ENCODE measurements at places on chromosomes 16 and 17.

GRCh38 chr17:44548376-44549230, 8.7 kb upstream of the FZD2 start:
- DNase-seq, result no peak

GRCh38 chr17:2230877-2231276, 72.7 kb downstream of the SMG6 start:
- DNase-seq, result no peak

DNA sequence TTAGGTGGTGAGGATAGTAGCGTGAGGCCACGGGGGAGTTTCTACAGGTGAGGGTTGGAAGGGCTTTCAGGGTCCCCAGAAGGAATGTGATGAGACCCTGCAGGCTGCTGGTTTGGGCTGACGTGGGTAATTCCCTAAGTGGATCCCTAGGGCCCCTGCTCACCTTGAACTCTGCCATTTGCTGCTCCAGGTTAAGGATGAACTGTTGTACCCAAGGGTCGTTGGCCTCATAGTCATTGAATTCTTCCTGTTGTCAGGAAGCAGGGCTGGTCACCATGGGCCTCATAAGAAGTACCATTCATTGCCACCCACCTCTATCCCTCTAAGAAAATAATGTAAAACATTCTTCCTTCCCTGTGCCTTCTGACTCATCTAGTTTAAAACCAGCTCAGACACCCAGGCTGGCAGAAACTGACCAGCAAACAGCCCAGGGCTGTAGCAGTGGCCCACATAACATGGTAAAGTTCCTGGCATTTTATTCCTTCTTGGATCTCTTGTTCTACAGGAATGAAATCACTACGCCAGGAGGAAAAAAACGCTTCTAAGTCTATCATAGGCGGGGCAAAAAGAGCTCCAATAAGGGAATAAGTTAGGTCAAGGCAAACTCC, 27.6 kb downstream of the FCSK start:
- no peak for DNase-seq

GRCh38 chr17:17935321-17936271, 36.6 kb downstream of the TOM1L2 start:
- DNase-seq, result no peak

- DNase-seq, result no peak
These were observed 35.3 kb upstream of the PITPNM3 start for GRCh38 chr17:6591599-6592158.

DNA sequence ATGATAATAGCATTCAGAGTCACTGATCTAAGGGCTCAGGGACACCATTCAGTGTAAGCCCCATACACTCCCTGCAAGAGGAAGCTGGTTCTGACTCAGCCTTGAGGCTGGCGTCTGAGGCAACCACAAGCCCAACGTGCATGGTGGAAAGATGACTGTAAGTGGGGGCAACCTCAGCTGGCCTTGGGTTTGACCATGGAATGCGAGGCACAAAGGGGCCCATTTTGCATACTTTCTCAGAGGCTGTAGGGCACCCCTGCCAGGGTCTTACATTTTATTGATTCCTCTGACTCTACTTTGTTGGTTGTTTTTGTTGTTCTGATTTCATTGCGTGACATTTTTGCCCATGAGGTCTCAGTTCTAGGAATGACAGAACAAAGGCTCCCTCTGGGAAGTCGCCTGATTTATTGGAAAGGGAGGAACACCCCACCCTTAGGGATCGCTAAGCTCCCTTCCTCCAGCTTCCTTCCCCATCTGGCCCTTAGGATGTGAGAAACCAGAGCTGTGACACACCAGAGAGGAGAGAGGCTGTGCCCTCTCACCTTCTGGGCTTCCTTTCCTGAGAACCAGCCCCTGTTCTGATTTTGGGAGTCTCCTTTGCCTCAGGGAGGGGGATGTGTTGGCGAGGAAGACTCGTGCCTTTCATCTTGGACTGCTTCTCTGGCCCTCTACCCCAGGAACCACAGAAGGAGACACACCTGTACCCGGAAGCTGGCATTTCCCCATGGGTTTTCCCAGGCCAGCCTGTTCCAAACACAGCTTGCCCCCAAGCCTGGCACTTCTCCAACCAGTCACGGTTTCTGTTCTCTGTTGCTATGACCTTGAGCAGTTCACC, 5.6 kb upstream of the CIITA start:
- DNase-seq, result peak; percentile 95

Measured in activated CD4-positive, alpha-beta T cell treated with anti-CD3 and anti-CD28 coated beads, Interleukin-2, amount 50 U/mL, for 16 hours (primary cell).